ENCODE measurements at places on chromosomes 1 and 21. TPM values are rescaled to one million over a fixed set of nuclear protein-coding genes. Genes with fewer than 3 reads are reported as not detected.

Gene UQCRHL
- 3.8 TPM for total RNA-seq

Gene GJA5
- 3.0 TPM for total RNA-seq

DNA sequence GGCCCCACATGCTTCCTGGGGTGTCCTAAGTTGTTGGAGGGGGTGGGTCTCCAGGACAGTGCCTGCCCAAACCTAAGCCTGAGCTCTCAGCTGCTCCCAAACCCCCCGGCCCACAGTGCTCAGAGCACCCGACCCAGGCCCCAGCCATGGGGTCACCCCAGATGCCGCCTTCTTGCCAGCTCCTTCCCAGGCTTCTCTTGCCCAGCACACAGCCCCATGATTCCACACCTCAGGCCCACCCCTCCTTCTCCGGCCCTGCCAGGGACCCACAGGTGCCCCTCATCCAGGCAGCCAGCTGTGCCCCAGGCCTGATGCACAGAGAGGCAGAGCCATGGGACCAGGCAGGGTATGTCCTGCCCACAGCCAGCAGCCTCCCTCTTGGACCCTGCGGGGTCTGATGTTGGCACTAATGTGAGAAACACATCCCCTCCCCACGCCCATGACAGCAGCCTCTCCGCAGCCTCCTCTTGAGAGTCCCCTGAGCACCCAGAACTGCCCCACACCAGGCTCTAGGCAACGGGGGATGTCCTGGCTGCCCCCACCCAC, 4.9 kb downstream of the WNT9A start:
- no peak for DNase-seq

GRCh38 chr21:41634211-41634694, 126.3 kb upstream of the TMPRSS2 start:
- DNase-seq, result no peak

DNA sequence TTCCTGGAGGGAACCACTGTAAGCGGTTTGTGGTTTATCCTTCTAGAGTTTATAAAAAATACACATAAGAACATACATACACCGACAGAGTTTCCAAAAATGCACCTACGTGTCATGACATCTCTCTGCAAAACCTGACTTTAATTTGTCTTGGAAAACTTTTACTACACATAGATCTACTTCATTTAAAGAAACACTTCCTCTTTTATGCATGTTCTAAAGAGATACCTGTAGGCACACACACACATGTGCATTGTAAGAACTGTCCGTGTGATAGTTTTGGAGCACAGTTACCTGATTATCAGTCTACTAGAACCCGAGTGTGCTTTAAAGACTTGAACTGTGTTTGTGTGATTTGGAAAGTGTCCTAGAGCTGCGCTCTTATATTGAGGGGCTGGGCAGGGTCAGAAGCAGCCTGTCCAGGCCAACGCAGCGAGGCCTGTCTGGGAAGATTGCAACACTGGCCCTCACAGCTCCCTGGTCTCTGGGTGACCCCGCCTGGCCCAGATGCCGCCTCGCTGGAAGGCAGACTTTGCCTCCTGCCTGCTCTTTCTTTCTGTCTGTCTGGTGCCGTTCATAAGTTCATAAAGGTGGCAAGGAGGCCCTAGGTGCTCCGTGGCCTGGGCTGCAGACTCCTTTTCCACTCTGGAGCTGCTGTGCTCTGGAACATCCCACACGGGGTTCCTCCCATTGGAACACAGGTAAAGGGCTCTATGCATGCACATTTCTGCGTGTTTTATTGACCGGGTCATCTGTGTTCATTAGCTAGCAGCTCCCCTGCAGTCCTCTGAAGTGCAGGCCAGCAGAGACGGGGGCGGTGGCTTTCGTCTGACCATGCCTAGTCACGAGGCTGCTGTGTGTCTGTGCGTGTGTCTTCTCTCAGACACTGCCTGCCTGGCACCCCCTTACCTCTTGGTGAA, 46.3 kb downstream of the AGPAT3 start:
- DNase-seq, result no peak

Measured in WTC11 (cell line).